ENCODE measurements at places on chromosomes 6 and 20.
A peak's percentile ranks its signal among the peaks of the same experiment; 100 is the strongest.

DNA sequence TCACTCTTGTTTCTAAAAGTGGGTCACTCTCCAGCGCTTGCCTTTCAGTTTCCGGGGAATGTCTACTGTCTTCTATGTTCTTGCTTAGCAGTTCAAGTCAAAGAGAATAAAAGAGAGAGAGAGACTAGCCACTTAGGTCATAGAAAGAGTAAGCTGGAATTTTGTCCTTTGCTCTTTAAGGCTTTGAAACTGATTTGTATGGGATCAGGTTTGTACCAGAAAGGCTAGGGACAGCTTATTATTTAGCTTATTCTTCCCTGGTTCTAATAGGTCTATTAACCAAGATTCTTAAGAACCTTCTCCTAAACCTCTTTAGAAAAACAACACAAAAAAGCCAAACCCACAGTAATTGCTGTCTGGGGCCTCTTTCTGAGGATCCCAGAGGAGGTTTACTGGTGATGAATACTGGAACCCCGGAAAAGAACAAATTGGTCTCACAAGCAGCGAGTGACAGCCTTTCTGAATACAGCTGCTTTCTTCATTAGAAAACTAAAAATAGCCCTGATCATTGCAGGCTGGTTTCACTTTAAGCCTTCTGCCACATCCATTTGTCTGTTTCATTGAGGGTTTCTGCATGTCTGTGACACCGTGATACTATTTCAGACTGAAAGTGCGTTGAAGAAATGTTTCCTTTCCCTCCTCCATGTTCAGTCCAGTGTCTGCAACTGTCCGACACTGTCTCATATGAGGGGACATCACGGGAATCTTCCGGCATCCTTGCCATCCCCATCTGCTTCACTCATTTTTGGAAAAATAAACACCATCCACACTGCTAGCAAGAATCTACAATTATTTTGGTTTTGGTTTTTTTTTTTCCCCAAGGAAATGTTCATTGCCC is 75.1 kb upstream of the ATXN1 start:
- no peak for DNase-seq

DNA sequence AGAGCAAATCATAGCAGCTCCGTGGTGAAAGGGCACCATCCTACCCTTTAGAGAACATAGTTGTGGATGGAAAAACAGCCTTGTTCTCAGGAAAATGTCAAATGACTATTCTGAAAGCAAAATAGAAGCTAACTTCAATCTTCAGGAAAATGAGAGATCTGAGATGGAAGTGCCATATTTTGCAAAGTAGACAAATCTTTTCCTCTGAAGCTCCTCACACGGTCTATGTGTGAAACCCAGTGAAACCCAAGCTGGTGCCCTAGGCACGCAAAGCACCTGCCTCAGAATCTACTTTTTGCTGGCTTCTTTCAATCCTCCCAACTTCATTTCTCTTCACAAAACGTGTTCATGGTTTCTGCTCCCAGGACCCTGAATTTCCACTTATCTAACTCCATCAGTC is 325.2 kb upstream of the CDH4 start:
- DNase-seq = no peak

GRCh38 chr20:37901240-37901639 is 1.7 kb upstream of the VSTM2L start:
- DNase-seq = no peak

DNA sequence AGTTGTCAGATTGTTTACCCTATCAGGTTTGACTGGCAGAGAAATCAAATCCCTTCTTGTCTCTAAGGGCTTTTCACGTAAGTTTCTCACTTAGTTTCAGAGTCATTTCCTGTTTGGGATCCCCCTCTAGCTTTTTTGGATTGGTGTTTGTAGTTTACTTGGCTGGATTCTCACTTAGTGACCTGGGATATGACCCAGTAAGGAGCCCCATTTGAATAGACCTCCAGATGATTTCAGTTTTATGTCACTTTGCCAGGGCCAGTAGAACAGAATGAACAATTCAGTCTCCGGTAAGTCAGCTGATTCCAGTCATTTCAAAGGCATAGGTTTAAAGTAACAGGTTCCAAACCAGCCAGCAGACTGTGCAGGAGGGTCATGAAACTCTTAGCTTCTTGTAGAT is 8.2 kb downstream of the FAM135A start:
- DNase-seq = no peak

DNA sequence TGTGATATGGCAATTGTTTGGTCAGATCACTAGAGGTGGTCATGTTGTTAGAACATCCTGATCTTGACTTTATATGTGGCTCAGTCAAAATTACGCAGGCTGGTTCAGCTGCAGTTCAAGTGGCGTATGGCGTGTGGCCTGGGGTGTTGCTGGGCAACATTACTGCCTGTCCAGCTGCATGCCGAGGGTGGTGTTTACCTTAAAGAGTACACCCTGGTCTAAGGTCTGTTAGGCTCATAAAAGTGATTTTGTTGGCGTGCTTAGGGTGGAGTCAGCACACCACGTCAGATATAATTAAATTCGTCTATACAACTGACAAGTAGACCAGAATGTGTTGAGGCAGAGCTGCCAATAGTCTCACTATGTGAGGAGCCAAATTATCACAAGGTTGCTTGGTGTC is 55.6 kb upstream of the NEDD9 start:
- peak; percentile 68 for DNase-seq

DNA sequence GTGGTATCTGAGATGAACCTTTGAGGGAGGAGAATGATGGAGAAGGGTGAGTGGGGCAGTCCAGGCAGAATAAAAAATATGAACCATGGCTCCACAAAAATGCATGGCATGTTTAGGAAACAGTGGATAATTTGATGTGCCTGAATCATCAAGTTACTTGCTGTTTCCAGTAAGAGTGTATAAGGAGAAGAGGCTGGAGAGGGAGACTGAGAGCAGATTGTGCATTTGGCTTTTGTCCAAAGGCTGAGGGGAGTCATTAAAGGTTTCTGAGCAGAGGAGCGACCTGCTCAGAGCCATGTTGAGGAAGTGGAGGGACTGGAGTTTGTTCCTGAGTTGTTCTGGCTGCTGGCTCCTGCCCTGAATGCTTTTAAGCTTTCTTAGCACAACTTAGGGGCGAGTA is 6.1 kb downstream of the MMP24 start:
- DNase-seq = no peak

- DNase-seq = no peak
Observed at GRCh38 chr6:67102743-67103142, 1395.7 kb upstream of the EYS start.

- DNase-seq = no peak
Observed at GRCh38 chr20:39291301-39291700, 329.2 kb downstream of the DHX35 start.

Measured in body of pancreas (tissue), 4 donors.